Mesenteric fat pad (tissue), 1 donor: ENCODE measurements at places on chromosomes 5 and 9.

GRCh38 chr9:113299800-113300292 lies 3.3 kb downstream of the RNF183 start:
- no peak for DNase-seq

- DNase-seq = no peak
These were observed 162.1 kb downstream of the SMC2 start for GRCh38 chr9:104256031-104256695.

- DNase-seq = peak; percentile 90
These were observed 23.9 kb upstream of the MAPK9 start for GRCh38 chr5:180315762-180316212.

DNA sequence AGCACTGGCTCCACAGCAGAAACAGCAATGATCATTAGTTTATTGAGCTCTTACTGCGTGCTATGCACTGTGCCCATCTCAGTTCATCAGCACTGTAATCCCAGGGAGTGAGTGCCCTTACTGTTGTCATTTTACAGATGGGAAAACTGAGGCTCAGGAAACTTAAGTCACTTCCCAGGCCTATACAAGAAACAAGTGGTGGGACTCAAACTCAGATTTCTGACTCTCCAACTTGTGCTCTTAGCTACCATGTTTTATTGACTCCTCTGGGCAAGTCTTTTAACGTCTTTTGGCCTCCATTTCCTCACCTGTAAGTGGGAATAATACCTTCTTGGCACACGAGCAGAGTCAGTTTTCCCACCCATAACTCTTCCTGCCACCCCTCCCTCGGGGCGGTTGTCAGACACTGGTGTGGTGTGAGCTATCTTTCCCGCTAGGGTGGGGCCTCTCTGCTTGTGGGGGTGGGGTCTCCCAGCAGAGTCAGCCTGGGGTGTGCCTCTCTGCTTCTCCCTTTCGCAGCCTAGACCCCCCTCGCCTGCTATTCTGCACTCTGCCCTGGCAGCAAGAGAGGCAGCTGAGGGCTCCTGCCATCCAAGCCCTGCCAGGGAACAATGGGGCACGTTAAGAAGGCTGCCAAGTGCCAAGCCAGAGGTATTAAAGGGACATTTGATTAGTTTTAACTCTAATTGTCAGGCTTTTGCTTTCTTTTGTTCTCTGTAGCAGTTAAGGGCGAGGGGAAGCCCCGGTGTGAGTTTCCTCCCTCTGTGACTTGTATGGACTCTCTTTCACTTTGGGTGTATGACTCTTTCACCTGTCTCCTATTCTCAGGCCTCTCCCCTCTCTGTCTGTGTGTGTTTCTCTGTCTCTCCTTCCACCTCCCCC lies 12.1 kb downstream of the GALNT10 start:
- DNase-seq = no peak

DNA sequence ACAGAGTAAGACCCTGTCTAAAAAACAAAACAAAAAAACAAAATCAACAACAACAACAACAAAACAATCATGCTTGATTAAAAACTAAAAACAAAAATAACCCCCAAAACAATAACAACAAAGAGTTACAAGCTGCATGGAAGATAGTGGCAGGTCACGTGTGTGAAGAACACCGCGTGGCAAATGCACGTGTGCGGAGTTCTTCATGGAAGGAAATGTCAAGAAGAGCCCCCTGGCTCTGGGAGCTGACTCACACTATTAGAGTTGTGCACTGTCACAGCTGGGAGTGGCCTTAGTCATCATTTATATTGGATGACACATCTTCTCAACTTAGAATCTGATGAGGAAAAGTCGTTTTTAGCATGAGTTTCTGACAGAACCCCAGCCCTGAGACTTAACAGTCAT lies 110.5 kb downstream of the JMY start:
- no peak for DNase-seq

GRCh38 chr9:124755061-124755460 lies 16.1 kb downstream of the NR6A1 start:
- no peak for DNase-seq

GRCh38 chr5:113195251-113195650 lies 218.7 kb downstream of the DCP2 start:
- DNase-seq = no peak

GRCh38 chr5:1644810-1645571 lies 121.2 kb upstream of the LPCAT1 start:
- no peak for DNase-seq

GRCh38 chr5:122030251-122030650 lies 47.8 kb downstream of the LOX start:
- DNase-seq = no peak

DNA sequence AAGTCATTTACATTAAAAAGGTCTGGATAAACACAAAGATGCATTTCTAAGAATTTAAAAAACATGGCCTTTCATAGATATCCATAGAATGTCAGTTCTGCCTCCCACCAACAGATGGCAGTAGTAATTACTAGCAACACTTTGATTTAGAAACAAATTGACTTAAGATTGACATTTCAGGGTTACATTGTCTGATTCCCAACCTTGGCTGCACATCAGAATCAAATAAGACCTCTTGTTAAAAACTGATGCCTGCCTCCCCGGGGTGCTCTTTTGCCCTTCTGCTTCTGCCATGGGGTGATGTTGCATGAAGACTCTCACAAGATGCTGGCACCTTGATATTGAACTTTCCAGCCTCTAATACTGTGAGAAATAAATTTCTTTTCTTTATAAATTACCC lies 146.2 kb upstream of the GPR151 start:
- no peak for DNase-seq
